Mesangial cell (primary cell): ENCODE measurements at places on chromosomes 7 and 10. TPM values are rescaled to one million over a fixed set of nuclear protein-coding genes. Genes with fewer than 3 reads are reported as not detected.

The MKI67 gene
- 3.3 and 75.6 TPM in 2 replicates for total RNA-seq

The SLC16A12 gene
- total RNA-seq: 2.8 and 4.4 TPM in 2 replicates

The SYT15 gene
- 0.16 and 0.89 TPM in 2 replicates for total RNA-seq

The ZNF467 gene
- 0.49 and 12.8 TPM in 2 replicates for total RNA-seq

The CALHM1 gene
- not detected in 2 replicates for total RNA-seq

The SPDYE2B gene
- not detected in 2 replicates for total RNA-seq

The HOXA11 gene
- total RNA-seq: 14.5 and 24.2 TPM in 2 replicates

The DNAH11 gene
- not detected in 2 replicates for total RNA-seq

The LRRTM3 gene
- total RNA-seq: not detected in 2 replicates

The PGAM1 gene
- total RNA-seq: 331 and 615 TPM in 2 replicates

The SMO gene
- 21.0 and 49.7 TPM in 2 replicates for total RNA-seq

The THSD7A gene
- 0.16 and 1.4 TPM in 2 replicates for total RNA-seq
